IMR-90 (cell line): ENCODE measurements at places on chromosomes 2 and 18. TPM values are rescaled to one million over a fixed set of nuclear protein-coding genes. Genes with fewer than 3 reads are reported as not detected.

CPS1 gene
- total RNA-seq = 18.6 and 20.1 TPM in 2 replicates

PRSS56 gene
- total RNA-seq = not detected in 2 replicates

CCDC141 gene
- under 0.01 TPM in 1 of 2 replicates, not detected in the other for total RNA-seq

NOSTRIN gene
- total RNA-seq = under 0.01 and 0.18 TPM in 2 replicates

ERBB4 gene
- not detected in 2 replicates for total RNA-seq

KCNE4 gene
- total RNA-seq = 6.6 and 8.3 TPM in 2 replicates

MC2R gene
- total RNA-seq = not detected in 2 replicates

NR4A2 gene
- 0.72 and 2.8 TPM in 2 replicates for total RNA-seq

DNA sequence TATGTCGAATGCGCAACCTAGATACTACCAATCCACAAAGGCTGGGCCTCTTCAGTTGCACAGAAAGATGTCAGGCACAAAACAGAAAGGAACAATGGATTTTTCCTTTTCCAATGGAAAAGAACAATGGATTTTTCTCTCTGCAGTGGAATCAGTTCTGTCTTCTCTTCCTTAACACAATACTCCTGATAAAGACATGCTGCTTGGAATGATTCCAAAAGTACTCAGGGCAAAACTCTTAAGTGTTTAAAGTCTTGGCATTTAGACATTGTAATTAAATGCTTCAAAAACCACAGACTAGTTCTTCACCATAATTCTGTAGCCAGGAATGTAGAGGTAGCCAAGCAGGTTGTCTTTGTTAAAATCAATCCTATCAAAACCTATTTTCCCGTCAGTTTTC, 46.7 kb upstream of the FLACC1 start:
- no peak overlapping the region for H3K27ac ChIP-seq
- H3K36me3 ChIP-seq = 0 out of 2 replicates have a peak, but pooled peaks cover 2% of the 10 kb centered on the region
- H3K27me3 ChIP-seq = no peaks in the 10 kb centered on the region
- H3K4me3 ChIP-seq = no peak overlapping the region
- peak; percentile 52 for DNase-seq
- H3K4me1 ChIP-seq = peaks cover 11% of the 10 kb centered on the region

DNA sequence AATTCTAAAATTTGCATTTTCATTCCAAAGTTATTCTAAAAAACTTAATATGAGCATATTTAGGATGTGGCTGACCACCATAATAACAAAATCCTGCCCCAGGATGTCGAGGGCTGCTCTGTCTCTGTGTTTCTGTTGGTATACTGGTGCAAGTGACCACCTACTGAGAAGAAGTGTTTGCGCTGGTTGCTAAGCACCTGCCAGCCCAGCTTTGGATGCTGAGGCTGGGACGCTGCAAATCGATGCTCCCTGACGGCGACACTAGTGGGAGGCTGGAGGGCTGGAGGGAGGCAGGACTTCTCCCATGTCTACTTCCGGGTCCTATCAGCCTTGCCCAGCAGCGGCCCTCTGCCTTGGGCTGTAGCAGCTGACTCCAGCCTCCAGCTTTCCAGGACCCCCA, 45.0 kb downstream of the LAMA1 start:
- no peak overlapping the region for H3K27ac ChIP-seq
- H3K4me1 ChIP-seq = no peaks in the 10 kb centered on the region
- no peaks in the 10 kb centered on the region for H3K36me3 ChIP-seq
- no peak overlapping the region for H3K4me3 ChIP-seq
- H3K27me3 ChIP-seq = no peaks in the 10 kb centered on the region

GRCh38 chr18:36592282-36592681, 236.5 kb downstream of the TPGS2 start:
- H3K4me3 ChIP-seq = no peak overlapping the region
- H3K27me3 ChIP-seq = no peaks in the 10 kb centered on the region
- no peak overlapping the region for H3K27ac ChIP-seq
- no peaks in the 10 kb centered on the region for H3K36me3 ChIP-seq
- peaks cover 6% of the 10 kb centered on the region for H3K4me1 ChIP-seq
- peak; percentile 72 for DNase-seq

DNA sequence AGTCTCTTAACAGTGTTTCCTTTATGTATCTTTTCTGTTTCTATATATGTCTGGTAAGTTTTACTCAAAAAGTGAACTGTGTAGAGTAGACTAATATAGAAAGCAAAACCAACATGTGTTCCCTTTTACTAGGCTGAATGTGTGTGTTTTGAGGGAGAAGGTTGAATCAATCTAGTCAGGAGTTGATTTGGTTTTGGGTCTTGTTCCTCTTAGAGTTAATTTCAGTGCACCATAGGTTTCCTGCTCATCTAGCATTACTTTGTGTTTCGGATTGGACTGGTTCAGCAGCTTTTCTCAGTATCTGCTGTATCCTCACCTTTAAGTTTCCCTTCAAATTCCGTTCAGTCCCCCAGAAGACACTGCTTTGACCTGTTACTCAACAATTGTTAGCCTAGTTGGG, 52.0 kb upstream of the TRIM43 start:
- no peaks in the 10 kb centered on the region for H3K27me3 ChIP-seq
- no peaks in the 10 kb centered on the region for H3K4me1 ChIP-seq
- no peak overlapping the region for H3K4me3 ChIP-seq
- no peak for DNase-seq

DNA sequence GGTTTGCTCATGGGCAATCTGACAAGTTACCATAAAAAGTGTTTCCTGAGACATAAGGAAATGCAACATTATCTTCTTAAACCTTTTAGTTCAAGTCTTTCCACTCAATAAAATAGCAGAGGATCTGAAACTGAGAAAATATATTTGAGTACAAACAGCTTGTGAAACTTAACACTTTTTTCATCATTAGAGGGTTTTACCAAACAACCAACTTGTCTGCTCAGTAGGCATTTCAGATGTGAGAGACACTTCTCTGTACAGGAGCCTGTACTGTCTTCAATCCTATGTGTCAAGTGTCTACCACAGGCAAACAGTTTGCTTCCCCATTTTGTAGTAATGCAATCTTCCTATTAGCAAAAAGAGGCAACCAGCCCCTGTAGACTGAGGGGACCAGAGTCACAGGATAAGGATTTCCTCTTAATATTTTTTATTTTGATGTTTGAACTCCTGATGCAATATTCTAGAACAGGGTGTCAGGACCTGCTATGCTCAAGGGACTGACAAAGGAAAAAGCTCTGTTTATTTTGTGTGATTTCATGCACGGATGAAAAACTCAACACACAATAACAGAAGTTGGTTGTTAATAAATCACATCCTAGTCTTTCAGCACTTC, 159.1 kb upstream of the LHCGR start:
- H3K4me1 ChIP-seq = no peaks in the 10 kb centered on the region
- H3K27me3 ChIP-seq = no peaks in the 10 kb centered on the region
- H3K4me3 ChIP-seq = no peak overlapping the region
- H3K27ac ChIP-seq = no peak overlapping the region
- no peaks in the 10 kb centered on the region for H3K36me3 ChIP-seq

GRCh38 chr2:37790019-37790418, 118.6 kb upstream of the CDC42EP3 start:
- no peak overlapping the region for H3K4me3 ChIP-seq
- peak; percentile 52 for DNase-seq
- H3K4me1 ChIP-seq = peaks cover 13% of the 10 kb centered on the region
- H3K36me3 ChIP-seq = no peaks in the 10 kb centered on the region
- H3K27me3 ChIP-seq = no peaks in the 10 kb centered on the region

GRCh38 chr2:86433137-86433536, 8.0 kb upstream of the KDM3A start:
- H3K27me3 ChIP-seq = peaks cover 6% of the 10 kb centered on the region
- no peak overlapping the region for H3K4me3 ChIP-seq

DNA sequence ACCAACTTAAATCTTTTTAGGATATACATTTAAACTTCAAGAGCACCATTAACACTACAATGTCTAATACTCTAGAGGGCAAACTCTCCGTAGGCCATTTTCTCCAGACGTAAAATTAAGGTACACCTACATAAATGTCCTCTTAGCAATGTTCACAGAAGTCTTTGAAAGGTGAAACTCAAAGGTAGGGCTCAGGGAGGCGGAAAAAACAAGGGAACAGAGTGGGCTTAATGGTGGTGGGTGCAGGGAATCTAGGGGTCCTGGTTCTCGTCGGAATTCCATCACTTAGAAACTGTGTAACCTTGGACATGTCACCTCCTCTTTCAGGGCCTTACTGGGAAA, 668 bp downstream of the NFU1 start:
- no peaks in the 10 kb centered on the region for H3K36me3 ChIP-seq
- H3K27me3 ChIP-seq = no peaks in the 10 kb centered on the region
- peaks cover 4% of the 10 kb centered on the region for H3K4me1 ChIP-seq
- H3K27ac ChIP-seq = peak overlapping the region; percentile 69
- peak overlapping the region; percentile 59 for H3K4me3 ChIP-seq

- H3K27me3 ChIP-seq = no peaks in the 10 kb centered on the region
- no peak overlapping the region for H3K27ac ChIP-seq
- H3K4me3 ChIP-seq = no peak overlapping the region
- no peak for DNase-seq
- H3K36me3 ChIP-seq = no peaks in the 10 kb centered on the region; the same call in none of the 2 replicates
- peaks cover 29% of the 10 kb centered on the region for H3K4me1 ChIP-seq
Measured at GRCh38 chr2:120907822-120908221, 172.2 kb downstream of the GLI2 start.

DNA sequence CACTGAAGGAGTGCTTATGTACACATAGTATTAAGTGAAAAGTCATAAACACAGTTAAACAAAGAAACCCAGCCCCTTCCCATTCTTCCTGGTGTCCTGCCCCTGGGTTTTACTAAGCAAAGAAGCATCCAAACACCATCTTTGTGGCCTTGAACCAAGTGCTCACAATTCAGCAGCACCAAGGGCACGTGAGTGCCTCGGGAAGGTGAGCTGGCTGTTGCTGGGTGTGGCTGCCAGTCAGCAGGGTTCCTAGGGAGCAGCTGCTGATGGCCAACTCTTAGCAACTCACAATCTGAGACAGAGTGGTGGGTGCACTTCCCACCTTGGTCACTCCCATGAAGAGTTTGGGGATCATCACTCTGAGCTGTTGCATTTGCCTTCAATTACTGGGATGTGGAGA, 97.7 kb upstream of the PGAP1 start:
- no peak overlapping the region for H3K27ac ChIP-seq
- H3K4me3 ChIP-seq = no peak overlapping the region
- DNase-seq = peak; percentile 13
- H3K27me3 ChIP-seq = no peaks in the 10 kb centered on the region
- peaks cover 5% of the 10 kb centered on the region for H3K4me1 ChIP-seq
- no peaks in the 10 kb centered on the region for H3K36me3 ChIP-seq

DNA sequence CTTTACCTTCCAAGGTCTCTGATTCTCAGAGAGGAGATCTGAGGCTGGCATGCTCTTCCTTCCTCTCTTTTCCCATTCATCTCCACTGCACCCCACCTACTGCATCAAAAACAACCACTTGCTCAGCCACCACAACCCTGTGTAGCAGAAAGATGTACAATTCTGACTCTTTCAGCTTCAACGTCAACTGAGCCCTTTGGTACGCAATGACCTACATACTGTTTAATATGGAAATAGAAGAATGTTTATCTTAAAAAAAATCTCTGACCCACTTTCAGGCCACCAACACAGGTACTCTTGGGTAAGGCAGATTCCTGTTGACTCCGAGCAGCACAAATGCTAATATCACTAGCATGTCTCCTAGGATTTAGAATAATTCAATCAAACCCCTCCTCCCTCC, 76.2 kb upstream of the AFF3 start:
- H3K4me3 ChIP-seq = no peak overlapping the region
- H3K27ac ChIP-seq = no peak overlapping the region
- no peaks in the 10 kb centered on the region for H3K4me1 ChIP-seq
- no peak for DNase-seq

GRCh38 chr2:136377423-136378382, 259.8 kb upstream of the CXCR4 start:
- H3K27me3 ChIP-seq = no peaks in the 10 kb centered on the region
- no peaks in the 10 kb centered on the region for H3K36me3 ChIP-seq
- no peak overlapping the region for H3K4me3 ChIP-seq
- H3K27ac ChIP-seq = no peak overlapping the region

GRCh38 chr2:161173541-161174194, 13.4 kb downstream of the TANK start:
- H3K36me3 ChIP-seq = peaks cover 6% of the 10 kb centered on the region; the same call in 1 of the 2 replicates
- no peak overlapping the region for H3K27ac ChIP-seq
- no peaks in the 10 kb centered on the region for H3K27me3 ChIP-seq
- DNase-seq = no peak
- H3K4me3 ChIP-seq = no peak overlapping the region

- H3K36me3 ChIP-seq = no peaks in the 10 kb centered on the region
- peaks cover 3% of the 10 kb centered on the region; the same call in 1 of the 2 replicates for H3K27me3 ChIP-seq
- peaks cover 2% of the 10 kb centered on the region; the same call in 1 of the 2 replicates for H3K4me1 ChIP-seq
- no peak for DNase-seq
- no peak overlapping the region for H3K4me3 ChIP-seq
Measured at GRCh38 chr2:172129404-172129803, 26.7 kb upstream of the DLX2 start.

DNA sequence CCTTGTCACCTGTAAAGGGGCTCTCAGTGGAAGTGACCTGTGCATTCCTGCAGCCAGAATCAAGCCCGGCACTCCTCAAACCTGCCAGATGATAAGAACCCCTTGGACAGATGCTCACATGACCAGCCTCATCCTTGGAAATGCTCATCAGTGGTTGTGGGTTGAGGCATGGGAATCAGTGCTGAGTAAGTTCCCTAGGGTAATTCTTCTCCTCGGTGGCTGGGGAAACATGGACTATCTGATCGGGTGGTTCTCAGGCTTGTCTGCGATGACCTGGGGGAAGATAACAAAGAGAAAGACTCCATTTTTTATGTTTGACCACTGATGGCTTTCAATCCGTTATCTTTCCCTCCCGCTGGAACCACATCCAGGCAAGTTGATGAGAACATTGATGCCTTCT, 84.0 kb downstream of the SPP2 start:
- H3K4me1 ChIP-seq = no peaks in the 10 kb centered on the region
- H3K27me3 ChIP-seq = peaks cover 15% of the 10 kb centered on the region
- H3K27ac ChIP-seq = no peak overlapping the region

GRCh38 chr18:50307400-50307737, 19.9 kb upstream of the CXXC1 start:
- H3K27ac ChIP-seq = no peak overlapping the region
- peak overlapping the region; percentile 42 for H3K4me3 ChIP-seq
- no peak for DNase-seq
- no peaks in the 10 kb centered on the region for H3K36me3 ChIP-seq
- H3K27me3 ChIP-seq = peaks cover 3% of the 10 kb centered on the region
